ENCODE measurements at places on chromosomes 4 and X.

DNA sequence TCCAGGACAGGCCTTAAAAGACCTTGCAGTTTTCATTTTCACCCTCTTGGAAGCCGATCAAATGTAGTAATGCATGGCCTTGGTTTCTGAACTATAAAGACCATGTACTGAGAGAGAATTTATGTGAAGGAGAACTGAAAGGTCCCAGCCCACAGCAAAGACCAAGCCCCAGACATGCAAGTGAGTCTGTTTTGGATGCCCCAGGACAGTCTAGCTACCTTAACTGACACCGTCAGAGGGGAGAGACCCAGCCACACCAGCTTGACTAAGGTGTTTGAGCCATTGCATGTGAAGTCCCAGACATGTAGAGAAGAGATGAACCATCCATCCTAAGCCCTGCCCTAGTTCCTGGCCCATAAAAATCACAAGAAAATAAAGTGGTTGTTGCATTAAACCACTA is 316.8 kb upstream of the GATB start:
- no peak for DNase-seq

GRCh38 chr4:67632492-67632891 is 68.5 kb downstream of the UBA6 start:
- DNase-seq, result no peak

GRCh38 chr4:91170768-91171167 is 1043.6 kb downstream of the CCSER1 start:
- no peak for DNase-seq

DNA sequence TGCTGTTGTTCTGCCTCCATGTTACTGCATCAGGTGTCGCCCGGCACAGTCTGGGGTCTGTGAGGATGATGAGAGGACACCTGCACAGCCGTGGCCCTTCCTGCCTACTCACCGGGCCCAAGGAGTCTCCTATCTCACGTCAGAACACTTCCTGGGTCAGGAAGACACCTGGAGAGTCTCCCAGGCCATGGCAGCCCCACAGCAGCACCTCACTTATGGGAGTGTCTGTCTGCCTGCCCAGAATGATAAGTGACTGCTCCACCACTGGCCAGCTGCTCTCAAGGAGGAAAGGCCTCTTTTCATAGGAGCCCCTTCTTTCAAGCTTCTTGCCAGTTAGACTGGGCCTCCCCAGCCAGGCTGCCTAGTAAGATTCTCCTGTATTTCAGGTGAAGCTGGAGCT is 56.1 kb downstream of the NELFA start:
- no peak for DNase-seq

DNA sequence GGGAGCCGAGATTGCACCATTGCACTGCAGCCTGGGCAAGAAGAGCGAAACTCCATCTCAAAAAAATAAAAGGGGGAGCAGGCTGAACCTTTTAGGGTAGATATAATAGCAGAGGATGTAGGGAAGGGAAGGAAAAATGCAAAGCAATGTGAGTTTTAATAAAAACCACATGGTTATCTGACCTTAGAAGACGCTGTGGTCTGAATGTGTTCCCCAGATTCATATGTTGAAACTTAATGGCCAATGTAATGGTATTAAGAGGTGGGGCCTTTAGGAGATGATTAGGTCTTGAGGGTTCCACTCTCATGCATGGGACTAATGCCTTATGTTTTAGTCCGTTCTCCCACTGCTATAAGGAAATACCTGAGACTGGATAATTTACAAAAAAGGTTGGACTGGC is 114.1 kb upstream of the STX18 start:
- DNase-seq, result no peak

DNA sequence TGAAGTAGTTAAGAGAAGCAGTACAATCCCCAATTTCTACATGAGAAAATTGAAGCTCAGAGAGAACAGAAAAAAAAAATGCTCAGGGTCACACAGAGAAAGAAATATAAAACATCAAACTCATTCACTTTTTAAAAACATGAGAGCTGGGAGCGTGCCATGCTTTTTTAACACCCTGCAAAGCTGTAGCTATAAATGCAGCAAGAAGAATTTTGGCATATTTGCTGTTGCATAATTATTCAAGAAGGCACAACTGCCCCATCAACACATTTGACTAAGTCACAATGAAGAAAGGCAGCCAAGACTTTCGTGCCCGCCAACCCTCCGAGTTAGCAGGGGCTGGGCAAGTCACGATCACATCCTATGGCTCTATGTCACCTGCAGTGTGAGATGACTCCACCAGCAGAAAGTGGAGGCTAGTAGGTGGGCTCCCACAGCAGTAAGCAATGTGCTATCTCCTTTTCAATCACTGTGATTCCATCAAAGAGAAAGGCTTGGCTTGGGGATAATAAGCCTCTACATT is 214.8 kb downstream of the DHX15 start:
- no peak for DNase-seq

- no peak for DNase-seq
Observed at GRCh38 chrX:103498786-103499185, 20.5 kb downstream of the RAB40A start.

DNA sequence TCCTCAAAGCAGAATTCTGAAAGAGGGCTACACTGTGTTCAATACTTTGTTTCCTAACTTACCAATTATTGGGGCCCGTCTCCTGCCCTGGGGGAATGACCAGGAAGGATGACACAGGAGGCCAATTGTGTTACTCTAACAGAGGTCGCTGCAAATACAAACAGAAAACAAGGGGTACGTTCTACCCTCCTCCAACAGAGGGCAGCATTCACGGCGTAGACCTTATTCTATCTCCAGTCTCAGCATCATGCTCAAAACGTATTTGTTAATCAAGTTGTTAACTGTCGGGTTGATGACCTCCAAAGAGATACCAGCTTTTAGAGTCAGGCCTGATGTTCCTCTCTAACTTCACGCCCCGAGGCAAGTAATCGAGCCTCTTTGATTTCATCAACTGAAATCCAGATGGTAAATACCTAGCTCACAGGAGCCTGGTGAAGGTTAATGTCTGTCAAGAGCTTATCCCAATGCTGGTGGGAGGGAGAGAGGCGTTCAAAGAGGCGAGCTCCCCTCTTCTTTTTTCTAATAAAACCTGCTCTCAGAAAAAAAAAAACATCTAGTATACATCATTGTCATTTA is 181.0 kb upstream of the KCNIP4 start:
- no peak for DNase-seq

GRCh38 chrX:19372547-19373331 is 29.0 kb downstream of the PDHA1 start:
- no peak for DNase-seq

- peak; percentile 6 for DNase-seq
Observed at GRCh38 chr4:8607603-8608481, 15.3 kb downstream of the CPZ start.

GRCh38 chr4:145340071-145340675 is 141.5 kb upstream of the SMAD1 start:
- DNase-seq, result no peak

DNA sequence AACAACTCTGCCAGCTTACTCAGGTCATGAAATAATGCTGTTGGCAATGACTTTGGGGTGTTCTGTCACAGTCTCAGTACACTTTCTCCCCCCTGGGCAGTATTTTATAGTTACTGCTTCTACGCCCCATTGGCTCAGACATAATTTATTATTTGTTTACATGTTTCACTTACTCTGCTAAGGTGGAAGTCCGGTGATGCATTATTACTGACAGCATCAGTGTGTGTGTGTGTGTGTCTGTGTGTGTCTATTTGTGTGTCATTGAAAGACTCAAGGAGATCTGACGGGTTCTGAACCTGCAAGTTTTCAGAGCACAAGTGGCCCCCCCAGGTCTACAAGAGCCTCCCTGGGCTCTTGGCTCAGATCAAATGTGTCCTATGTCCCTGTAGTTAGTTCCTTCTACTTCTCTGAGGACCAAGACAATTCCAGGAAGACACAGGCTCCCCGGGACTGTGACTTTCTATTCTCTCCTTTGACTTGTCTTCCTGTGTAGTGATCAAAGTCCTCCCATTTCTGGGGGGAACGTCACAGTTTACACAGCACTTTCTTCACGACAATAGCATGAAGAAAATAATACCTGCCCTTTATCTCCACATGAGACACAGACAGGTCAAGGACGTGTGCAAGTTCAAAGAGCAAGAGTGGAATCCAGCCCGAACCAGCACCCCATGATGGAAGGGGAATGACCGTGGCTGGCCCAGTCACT is 283.7 kb upstream of the GATB start:
- no peak for DNase-seq

GRCh38 chr4:143252478-143252877 is 67.8 kb downstream of the USP38 start:
- no peak for DNase-seq

- no peak for DNase-seq
Observed at GRCh38 chr4:56914336-56914735, 6.6 kb downstream of the REST start.

DNA sequence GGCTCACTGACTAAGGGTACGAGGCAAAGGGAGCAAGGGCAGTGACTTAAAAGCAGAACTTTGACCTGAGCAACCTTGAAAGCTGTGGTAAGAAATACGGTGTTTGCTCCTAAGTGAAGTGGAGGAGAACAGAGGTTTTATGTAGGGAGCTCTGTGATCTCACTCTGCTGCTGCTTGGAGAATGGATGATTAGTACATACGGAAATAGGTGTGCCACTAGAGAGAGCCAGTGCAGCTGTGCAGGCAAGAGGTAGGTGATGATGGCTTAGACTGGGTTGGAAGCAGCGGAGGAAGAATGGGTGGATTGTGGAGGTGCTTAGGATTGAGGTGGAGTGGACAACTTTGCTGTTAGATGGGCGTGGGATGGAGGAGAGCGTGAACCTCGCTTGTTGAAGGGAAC is 85.0 kb downstream of the FAM193A start:
- DNase-seq, result no peak

DNA sequence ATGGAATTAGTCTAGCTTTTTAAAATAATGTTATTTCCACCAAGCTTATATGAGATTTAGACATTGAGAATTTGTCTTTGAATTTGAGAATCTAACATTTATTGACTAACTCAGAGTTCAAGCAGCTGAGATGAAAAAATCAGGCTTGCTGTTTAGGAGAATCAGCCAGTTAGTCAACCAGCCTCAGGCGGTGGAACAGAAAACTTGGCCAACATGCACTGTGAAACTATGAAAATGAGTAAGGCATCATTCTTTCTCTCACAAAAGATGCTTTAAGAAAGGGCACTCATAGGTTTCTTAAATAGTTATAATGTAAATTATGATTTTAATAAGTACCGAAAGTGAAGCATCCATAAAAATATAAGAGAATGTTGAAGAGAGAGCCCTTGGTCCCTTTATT is 84.2 kb downstream of the NFKB1 start:
- no peak for DNase-seq

DNA sequence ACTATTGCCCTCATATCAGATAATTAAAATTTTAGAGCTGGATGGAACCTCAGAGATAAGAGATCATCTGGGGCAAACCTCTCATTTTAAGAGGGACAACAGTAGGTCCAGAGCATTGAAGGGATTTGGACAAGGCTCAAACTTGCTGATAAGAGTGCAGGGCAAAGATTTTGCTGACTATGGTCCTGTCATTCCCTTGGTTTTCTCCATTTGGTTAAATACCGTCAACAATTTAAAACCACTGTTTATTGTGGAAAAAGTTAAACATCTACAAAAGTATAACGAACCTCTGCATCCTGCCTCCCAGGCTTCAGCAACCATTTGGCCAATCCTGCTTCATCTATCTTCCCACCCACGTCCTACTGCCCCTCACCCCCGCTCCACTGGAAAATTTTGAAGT is 10.7 kb upstream of the KIT start:
- DNase-seq, result no peak

DNA sequence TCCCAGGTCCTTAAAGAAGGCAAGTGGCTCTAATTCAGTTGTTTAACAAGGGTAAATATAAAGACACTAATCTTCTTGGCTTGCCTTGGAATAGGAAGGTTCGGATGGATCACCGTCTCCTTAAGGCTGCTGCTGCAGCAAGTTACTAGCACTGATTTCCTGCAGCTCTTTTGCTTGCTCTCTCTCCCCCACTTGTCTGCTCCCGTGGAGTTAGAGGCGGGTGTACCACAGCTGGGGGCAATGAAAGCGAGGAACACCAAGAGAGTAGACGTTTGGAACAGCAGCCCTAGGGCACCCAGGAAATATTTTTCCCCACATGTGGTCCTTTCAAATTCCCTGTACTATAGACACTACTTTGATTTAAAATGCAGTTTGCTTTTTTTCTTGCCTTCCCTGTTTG is 202.2 kb downstream of the SH2D1A start:
- no peak for DNase-seq

DNA sequence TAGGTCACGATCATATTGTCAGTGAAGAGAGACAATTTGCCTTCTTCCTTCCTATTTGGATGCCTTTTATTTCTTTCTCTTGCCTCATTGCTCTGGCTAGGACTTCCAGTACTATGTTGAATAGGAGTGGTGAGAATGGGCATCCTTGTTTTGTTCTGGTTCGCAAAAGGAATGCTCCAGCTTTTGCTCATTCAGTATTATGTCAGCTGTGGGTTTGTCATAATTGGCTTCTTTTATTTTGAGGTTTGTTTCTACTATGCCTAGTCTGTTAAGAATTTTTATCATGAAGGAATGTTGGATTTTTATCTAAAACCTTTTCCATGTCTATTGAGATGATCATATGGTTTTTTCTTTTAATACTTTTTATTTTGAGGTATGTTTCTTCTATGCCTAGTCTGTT is 152.3 kb upstream of the MAD2L1 start:
- DNase-seq, result no peak

All from stimulated activated CD8-positive, alpha-beta memory T cell treated with anti-CD3 and anti-CD28 coated beads, Interleukin-4, amount 100 ng/mL, for 4 hours (primary cell).